Calu3 (cell line): ENCODE measurements at places on chromosomes 3 and 15. TPM values are rescaled to one million over a fixed set of nuclear protein-coding genes. Genes with fewer than 3 reads are reported as not detected.
A peak's percentile ranks its signal among the peaks of the same experiment; 100 is the strongest.

DNA sequence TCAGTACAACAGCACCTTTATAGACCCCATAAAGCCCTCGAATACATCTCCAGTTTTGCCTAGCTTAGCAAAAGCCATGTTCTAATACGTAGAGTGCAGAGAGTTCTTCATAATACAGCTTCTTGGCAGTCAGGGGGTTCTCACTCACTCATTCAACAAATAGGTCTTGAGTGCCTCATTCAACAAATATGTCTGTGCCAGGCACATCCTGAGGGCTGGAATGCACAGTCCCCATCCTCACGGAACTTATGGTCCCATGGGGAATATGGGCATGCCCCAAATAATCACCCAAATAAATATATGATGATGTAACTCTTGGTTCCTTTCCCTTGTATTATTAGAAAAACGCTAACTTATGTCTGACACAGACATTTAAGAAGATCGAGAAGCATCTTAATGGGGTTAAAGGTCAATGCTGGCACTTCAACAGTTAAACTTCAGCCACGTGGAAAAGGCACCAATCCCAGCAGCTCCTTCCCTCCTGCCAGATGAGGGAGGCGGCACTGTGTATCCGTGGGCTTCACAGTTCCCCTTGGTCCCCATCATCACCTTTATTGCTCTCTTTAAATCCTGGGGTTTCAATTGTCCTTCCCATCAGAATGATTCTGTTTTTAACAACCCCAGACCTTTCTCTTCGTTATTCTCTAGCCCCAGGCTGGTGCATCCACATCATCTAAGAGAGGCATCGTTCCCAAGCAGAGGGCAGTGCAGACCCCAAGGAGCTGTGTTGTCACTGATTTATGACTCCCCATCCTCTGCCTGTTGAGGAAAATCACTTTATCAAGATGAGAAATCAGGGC is 18.9 kb upstream of the SEMA5B start:
- no peaks in the 10 kb centered on the region for H3K4me1 ChIP-seq
- H3K27me3 ChIP-seq = peaks cover 65% of the 10 kb centered on the region
- no peak overlapping the region for H3K27ac ChIP-seq
- H3K4me3 ChIP-seq = no peak overlapping the region
- H3K36me3 ChIP-seq = peaks cover 5% of the 10 kb centered on the region

GRCh38 chr3:156642750-156643728 is 31.4 kb upstream of the TIPARP start:
- no peaks in the 10 kb centered on the region for H3K27me3 ChIP-seq
- no peak overlapping the region for H3K4me3 ChIP-seq

- peaks cover 49% of the 10 kb centered on the region for H3K4me1 ChIP-seq
- H3K4me3 ChIP-seq = no peak overlapping the region
- peak overlapping the region; percentile 4 for H3K27ac ChIP-seq
- no peak for DNase-seq
- H3K27me3 ChIP-seq = no peaks in the 10 kb centered on the region
Observed at GRCh38 chr3:194072097-194072428, 63.9 kb upstream of the HES1 start.

DNA sequence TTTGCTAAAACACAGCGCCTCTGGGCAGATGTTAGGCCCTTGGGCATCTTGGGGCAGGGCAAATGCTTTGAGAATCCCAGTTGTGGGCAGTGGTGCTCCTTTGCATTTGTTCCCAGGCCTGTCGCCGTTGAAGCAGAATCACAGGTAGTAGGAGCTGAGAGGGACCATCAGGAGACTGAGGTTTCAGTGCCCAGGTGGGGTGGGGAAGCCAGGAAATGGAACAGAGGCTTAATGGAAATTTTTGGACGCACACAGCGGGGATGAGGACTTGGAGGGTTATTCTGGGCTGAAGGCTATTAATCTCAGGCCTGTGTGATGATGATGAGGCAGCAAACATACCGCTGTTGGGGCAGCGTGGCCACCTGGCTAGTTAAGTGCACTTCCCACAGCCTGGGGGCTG is 99.5 kb downstream of the SV2B start:
- no peaks in the 10 kb centered on the region for H3K4me1 ChIP-seq
- peaks cover 55% of the 10 kb centered on the region for H3K27me3 ChIP-seq
- H3K36me3 ChIP-seq = no peaks in the 10 kb centered on the region
- no peak for DNase-seq
- no peak overlapping the region for H3K27ac ChIP-seq
- H3K4me3 ChIP-seq = no peak overlapping the region

- H3K4me1 ChIP-seq = no peaks in the 10 kb centered on the region
- no peak overlapping the region for H3K27ac ChIP-seq
- no peak for DNase-seq
- no peaks in the 10 kb centered on the region for H3K36me3 ChIP-seq
- no peaks in the 10 kb centered on the region for H3K27me3 ChIP-seq
Observed at GRCh38 chr3:196117809-196118208, 35.9 kb upstream of the TFRC start.

DNA sequence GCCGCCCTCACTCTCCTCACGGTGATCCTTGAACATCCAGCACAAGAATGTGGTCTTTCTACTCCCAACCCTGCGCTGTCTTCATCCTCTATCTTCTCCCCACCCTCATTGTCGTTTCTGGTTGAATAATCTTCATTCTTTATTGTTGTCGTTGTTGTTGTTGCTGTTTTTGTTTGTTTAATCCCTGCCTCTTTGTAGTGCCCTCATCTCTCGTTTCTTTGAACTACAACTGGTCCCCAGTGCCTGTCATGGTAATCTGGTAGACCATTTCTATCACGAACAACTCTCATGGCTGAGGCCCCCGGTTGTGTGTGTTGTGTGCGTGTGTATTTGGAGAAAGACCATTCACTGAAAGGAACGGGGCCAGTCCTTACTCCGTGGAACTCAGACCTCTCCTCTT is 1.3 kb upstream of the MYO5A start:
- peaks cover 9% of the 10 kb centered on the region for H3K4me1 ChIP-seq
- H3K4me3 ChIP-seq = peak overlapping the region; percentile 61
- H3K27ac ChIP-seq = no peak overlapping the region
- H3K27me3 ChIP-seq = peaks cover 57% of the 10 kb centered on the region
- no peak for DNase-seq
- H3K36me3 ChIP-seq = peaks cover 5% of the 10 kb centered on the region

Gene NPAP1
- total RNA-seq = not detected in 2 replicates

Gene VILL
- total RNA-seq = 52.6 and 86.8 TPM in 2 replicates

Gene LRRC2
- not detected in 2 replicates for total RNA-seq

Gene KCNH8
- total RNA-seq = 1.2 and 1.3 TPM in 2 replicates
